ENCODE measurements at places on chromosomes 3 and 15. TPM values are rescaled to one million over a fixed set of nuclear protein-coding genes. Genes with fewer than 3 reads are reported as not detected.

The SMCO1 gene
- not detected for polyA plus RNA-seq

GRCh38 chr15:99104788-99105513 lies at the start of gene SYNM:
SYNM (plus strand) TSS chr15:99105080; CDS start chr15:99105200, 120 bp downstream.
- DNase-seq = peak; percentile 81

The FRMD5 gene
- 0.35 TPM for polyA plus RNA-seq

DNA sequence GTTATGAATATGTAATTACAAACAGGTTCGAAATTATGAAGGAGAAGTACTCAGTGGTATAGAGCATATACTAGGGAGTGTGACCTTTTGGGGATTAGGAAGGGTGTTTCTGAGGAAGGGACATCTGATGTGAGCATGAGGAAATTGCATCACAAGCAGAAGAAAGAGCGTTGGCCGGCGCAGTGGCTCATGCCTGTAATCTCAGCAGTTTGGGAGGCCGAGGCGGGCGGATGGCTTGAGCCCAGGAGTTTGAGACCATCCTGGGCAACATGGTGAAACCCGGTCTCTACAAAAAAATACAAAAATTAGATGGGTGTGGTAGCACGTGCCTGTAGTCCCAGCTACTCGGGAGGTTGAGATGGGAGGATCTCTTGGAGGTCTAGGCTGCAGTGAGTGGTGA lies 6.9 kb downstream of the CMTM7 start:
- DNase-seq = no peak

DNA sequence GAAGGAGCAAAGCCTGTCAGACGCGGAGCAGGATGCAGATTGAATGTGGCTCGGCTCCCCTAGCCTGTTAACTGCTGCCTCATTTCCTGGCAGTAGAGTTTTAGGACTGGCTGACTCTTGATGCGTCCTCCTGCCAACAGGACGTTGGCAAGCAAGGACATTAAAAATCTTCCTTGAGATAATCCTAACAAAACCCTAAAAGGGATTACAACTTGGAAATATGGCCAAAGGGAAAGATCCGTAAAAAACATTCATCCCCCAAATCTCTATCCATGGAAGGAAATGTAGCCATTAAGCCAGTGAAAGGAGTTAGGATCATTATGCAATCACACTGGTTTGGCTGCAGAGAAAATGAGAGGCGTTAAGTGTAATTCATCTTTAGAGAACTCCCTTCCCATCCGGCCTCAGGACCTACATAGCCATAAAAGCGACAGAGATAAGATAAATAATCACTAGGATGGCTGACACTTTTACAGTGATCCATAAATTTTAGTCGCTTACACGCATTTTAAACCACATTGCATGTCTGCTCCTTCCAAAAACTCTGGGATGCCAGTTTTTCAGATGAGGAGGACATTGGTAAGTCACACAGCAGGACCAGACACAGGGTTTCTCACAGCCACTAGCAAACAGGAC lies 44.5 kb upstream of the C3orf80 start:
- DNase-seq = peak; percentile 83

DNA sequence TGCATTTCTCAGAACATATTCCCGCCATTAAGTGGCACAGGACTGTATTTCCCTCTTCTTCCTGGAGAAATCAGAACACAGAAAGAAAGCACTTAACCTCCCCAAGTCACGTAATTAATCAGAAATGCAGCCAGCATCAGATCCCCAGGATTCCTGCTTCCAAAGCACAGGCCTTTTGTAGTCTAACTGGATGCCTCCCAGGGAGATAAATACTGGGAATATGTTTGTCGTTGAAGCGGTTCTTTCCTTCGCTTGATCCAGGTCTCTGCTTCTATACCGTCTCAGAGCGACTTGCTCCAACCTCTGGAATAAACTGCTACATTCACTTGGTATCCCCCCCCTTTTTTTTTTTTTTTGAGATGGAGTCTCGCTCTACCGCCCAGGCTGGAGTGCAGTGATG lies 198.6 kb downstream of the KBTBD8 start:
- no peak for DNase-seq

- DNase-seq = peak; percentile 69
Measured at GRCh38 chr3:53195602-53196574, 34.9 kb downstream of the PRKCD start.

DNA sequence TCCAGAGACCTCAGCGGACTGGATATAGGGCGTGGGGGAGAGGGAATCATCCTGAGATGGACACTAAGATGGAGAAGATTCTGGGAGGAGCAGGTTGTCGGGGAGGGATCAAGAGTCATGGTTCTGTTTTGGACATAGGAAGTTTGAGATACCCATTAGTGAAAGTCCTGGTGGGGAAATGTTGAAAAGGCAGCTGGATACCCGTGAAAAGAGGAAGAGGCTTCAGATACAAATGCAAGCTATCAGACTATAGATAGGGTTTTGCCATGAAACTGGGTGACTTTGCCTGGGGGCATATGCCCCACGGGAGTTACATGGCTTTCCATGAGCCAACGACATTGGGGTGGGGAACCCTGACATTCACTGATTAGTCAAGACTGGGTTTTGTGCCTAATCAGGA lies 1.1 kb upstream of the GPR62 start:
- no peak for DNase-seq

DNA sequence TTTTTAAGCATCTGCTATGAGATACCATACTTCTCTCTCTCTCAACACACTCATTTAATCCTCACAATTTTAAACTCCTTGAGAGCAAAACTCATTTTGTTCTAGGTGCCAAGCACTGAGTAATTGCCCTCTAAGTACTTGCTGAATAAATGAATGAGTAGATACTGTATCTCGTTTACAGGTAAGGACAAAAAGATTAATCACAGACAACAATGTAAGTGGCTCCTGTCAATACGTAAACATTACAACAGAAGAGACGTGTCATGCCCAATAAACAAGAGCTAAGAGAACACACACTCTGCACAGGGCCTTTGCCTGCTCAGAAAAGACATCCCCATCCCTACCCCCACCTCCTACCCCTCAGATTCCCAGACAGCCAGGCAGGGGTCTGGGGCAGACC lies 59.8 kb downstream of the CHSY1 start:
- no peak for DNase-seq

DNA sequence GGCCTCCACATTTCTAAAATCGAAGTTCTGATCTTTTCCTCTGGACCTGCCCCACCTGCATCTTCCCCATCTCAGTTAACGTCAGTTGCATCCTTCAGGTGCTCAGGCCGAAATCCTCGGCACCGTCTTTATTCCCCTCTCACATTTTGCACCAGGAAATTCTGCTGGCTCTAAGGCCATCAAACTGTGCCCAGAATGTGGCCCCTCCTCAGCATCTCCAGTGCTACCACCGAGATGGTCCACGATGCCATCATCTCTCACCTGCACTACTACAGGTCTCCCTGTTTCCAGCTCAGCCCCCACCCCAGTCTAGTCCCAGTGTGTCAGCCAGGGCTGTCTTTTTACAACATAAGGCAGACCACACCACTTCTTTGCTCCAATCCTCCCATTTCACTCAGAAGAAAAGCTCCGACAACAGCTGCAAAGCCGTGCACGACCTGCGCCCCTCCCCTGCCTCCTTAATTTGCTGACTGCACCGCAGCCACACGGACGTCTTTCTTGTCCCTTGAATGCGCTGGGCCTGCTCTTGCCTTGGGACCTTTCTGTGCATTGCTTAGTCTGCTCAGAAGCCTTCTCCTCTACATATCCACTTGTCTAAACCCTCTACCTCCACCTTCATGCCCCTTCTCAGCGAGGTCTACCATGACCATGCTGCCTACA lies 14.4 kb downstream of the MUC20 start:
- DNase-seq = no peak

The NCEH1 gene
- 19.5 TPM for polyA plus RNA-seq

- no peak for DNase-seq
Measured at GRCh38 chr3:152623286-152623911, 211.5 kb upstream of the P2RY1 start.

DNA sequence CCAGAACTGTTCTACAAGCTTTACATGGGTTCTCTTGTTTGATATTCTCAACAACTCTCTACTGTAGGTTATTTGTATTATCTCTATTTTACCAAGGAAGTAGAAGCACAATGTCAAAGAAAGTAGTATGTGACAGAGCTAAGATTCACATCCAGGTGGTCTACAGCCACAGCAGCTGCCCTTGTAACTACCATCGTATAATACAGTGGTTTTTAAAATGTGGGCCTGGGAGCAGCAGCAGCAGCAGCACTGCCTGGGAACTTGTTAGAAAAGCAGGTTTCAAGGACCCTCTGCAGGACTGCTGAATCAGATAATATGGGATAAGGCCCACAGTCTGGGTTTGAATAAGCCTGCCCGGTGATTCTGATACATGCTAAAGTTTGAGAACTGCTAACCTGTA lies 357.1 kb upstream of the SATB1 start:
- no peak for DNase-seq

- DNase-seq = no peak
Measured at GRCh38 chr3:103341078-103341606, 906.3 kb downstream of the ZPLD1 start.

The CRABP1 gene
- not detected for polyA plus RNA-seq

GRCh38 chr3:108713816-108714215 lies 43.4 kb downstream of the RETNLB start:
- no peak for DNase-seq

GRCh38 chr3:17730318-17730967 lies 12.0 kb downstream of the TBC1D5 start:
- DNase-seq = no peak

The CD96 gene
- polyA plus RNA-seq = not detected

DNA sequence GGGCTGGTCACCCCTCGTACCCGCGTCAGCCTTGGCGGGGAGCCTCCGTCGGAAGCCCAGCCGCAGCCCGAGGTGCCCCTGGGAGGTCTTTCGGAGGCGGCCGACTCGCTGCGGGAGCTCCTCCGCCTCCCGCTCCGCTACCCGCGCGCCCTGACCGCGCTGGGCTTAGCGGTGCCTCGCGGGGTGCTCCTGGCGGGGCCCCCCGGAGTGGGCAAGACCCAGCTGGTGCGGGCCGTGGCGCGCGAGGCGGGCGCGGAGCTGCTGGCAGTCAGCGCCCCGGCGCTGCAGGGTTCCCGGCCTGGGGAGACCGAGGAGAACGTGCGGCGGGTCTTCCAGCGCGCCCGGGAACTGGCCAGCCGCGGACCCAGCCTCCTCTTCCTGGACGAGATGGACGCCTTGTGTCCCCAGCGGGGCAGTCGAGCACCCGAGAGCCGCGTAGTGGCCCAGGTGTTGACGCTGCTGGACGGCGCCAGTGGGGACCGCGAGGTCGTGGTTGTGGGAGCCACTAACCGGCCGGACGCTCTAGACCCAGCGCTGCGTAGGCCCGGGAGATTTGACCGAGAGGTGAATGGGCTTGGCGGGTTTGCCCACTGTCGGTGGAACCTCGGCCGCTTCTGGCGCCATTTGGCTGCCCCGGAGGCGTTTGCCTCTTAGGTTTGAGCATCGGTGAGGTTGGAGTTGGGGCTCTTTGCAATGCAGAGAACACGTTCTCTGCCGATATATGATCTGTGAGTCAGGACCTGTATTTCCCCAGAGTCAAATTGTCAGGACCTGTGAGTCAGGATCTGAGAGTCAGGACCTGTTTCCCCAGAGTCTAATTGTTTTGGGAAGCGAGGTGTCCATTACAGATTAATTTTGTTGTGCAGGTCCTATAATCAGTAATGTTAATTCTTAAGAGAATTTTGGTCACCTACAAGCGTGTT lies 24.9 kb upstream of the GATM start:
- DNase-seq = peak; percentile 80

DNA sequence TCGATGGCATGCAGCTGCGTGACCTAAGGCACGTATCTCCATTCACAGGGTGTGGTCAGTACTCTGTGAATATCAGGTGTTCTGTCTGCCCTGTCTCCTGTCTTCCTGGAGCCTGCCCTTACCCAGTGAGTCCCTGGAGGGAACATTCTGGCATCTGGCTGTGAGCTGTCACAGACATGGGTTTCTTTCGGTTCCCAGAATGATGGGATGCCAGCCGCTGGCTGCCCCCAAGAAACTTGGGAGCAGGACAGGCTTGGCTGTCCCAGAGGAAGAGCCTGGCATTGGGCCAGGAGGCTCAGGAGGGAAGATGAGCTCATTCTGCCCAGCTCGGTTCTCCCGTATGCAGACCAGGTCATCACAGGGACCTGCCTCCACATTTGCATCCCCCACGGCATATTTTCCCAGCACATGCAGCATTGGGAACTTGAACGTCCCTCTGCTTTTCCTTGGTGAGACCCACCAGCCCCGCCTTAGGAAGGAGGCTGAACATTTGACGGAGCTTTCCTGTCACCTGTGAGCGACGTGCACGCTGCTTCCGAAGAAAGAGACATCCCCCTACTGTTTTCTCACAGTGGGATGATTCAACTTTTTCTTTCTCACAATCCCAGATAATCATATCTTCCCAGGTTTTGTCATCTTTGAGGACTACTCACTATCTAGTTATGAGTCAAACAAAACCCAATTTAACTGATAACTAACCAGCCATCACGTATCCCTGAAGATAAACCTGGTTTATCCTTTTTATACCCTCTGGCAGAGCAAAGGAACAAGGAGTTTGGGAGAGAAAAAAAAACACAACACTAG lies 22.0 kb upstream of the PGPEP1L start:
- peak; percentile 24 for DNase-seq

The CKMT1A gene
- not detected for polyA plus RNA-seq

DNA sequence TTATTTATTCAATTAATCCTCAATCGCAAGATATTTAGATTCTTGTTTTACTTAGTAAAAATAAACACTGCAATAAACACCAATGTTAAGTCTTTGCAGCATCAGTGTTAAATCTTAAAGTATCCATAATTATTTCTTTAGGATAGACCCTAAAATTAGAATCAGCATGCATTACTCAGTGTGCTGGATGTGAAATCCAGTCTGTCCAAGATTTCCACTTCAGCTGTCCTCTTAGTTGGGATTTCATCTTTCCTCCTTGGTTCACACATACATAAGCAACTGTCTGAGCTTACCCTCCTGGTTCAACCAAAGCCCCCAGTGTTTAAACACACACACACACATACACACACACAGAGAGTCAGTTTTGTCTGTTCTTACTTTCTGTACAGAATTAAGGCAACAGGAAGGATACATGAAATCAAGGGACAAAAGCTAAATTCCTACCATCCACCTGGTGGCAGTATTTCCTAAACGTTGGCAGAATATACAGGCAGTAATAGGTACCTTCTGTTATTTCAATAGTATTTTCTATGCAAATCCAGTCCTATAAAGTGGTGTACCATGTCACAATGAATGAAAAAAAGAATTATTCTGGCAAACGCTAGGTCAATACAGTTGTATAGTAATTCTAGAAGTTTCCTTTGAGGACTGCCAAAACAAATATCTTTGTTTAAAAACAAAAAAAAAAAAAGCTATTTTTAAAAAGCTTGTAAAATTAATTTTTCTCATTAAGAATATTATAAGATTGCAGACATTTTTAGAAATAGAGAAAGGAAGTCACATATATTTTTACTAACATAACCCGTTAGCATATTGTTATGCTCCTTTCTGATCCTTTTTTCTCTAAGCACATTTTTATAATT lies 27.3 kb upstream of the DMXL2 start:
- peak; percentile 76 for DNase-seq

The CIDEC gene
- not detected for polyA plus RNA-seq

GRCh38 chr3:30319713-30320112 lies 286.7 kb upstream of the TGFBR2 start:
- DNase-seq = peak; percentile 68

The C3orf22 gene
- not detected for polyA plus RNA-seq

Data from GM23248 (cell line).